ENCODE measurements at places on chromosomes 7 and 10. TPM values are rescaled to one million over a fixed set of nuclear protein-coding genes. Genes with fewer than 3 reads are reported as not detected.

Gene CHCHD1
- total RNA-seq, result 54.0 TPM

Gene DIP2C
- 18.5 TPM for total RNA-seq

Gene LCOR
- 5.8 TPM for total RNA-seq

Gene NPSR1
- not detected for total RNA-seq

- DNase-seq, result no peak
Observed at GRCh38 chr7:115435178-115435577, 513.3 kb downstream of the MDFIC start.

GRCh38 chr10:32376097-32376496 is 29.1 kb upstream of the EPC1 start:
- no peak for DNase-seq

- no peak for DNase-seq
Observed at GRCh38 chr10:4661511-4662255, 164.3 kb upstream of the AKR1E2 start.

GRCh38 chr7:28705350-28705749 is 252.8 kb downstream of the TRIL start:
- no peak for DNase-seq

DNA sequence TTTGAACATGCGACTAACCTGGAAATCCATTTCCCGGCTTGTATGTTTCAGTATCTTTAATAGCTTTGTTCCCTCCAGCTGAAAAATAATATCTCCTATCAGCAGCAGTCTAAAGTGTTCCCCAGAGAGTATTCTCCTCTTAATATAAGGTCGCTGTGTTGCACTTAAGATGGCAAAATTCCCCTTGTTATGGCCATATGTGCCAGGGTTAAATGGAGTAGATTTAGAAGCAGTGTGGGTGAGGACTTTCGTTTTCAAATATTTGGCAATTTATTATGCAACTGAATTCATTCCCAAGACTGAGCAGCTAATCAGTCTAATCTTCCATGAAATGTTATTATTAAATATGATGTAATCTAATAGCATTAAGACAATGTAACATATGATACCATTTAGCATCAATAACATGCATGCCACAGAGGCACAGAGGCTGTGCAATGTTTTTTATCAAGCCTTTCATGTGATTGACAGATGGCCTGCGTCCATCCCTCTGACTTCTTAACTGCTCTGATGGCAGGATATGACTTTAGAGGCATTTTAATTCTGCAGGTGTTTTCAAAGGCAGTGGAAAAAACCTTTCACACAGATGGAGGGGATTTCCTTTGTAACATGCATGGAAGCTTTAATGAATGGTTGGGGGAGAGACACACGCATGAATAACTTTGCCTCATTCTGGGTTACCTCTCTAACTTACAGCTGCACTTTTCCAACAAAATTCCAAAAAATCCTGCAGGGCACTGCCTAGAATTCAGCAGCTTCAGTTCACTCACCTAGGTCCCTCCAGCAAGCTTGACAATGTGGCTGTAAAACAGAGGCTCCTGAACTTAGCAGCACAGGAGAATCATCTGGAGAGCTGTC is 55.1 kb upstream of the ZPBP start:
- no peak for DNase-seq

- no peak for DNase-seq
Observed at GRCh38 chr7:128056901-128057300, 25.7 kb upstream of the LRRC4 start.

- DNase-seq, result no peak
Observed at GRCh38 chr10:63165249-63165648, 32.1 kb downstream of the NRBF2 start.

GRCh38 chr7:65219623-65220022 is 154.0 kb upstream of the ZNF92 start:
- no peak for DNase-seq

DNA sequence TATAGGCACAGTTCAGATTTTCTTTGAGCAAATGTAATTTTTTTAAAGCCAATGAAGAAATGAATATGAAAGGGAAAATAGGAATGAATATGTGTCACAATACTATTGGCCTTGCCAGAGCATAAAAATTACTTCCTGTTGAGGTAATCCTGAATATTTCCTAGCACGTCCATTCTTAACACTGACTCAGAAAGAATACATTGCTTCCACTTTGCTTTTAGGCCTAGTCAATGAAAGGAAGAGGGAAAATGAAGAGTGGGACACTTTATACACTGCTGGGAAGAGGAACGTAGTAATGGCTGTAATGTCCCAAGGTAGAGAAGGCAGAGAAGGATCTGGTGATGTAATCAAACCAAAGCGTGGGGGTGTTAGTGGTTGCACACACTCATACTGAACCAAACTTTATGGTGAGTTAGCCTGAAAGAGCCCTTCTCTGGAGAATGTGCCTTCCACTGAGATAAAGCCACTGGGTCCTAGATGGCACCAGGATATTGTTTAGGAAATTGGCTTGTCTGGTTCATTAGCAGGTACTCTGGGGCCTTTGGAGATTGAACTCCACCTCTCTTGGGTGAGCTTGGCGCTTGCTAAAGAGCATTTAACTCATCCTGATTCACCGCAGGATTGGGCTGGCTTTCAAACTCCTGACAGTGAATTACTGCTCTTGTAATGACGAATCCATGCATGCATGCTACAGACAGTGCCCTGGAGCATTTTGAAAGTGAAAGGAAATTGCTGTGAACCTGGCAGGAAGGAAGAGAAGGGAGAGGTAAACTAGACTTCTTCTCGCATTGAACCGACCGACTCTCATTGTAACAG is 254.9 kb downstream of the KIAA1217 start:
- peak; percentile 83 for DNase-seq

GRCh38 chr10:8063128-8063908 is 8.8 kb downstream of the GATA3 start:
- DNase-seq, result no peak

GRCh38 chr10:79585870-79586527 is 24.7 kb upstream of the SFTPA1 start:
- DNase-seq, result no peak

DNA sequence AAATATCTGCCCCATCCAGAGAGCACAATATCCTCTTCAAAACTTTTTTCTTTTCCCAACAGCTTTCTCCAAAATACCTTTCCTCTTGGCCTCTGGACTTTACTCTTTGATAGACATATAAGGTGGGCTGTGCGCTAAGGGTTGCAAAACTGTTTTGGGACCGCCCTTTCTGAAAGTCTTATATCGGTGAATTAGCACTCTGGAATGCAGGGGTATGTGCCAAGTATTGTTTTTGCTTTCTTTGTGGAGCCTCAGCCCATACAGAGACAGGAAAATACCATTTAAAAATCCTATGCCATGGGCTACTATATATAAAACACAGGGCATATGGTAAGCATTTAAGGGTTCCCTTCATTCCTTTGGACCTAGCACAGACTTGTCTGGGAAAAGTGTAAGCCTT is 37.7 kb downstream of the PPP1R17 start:
- no peak for DNase-seq

DNA sequence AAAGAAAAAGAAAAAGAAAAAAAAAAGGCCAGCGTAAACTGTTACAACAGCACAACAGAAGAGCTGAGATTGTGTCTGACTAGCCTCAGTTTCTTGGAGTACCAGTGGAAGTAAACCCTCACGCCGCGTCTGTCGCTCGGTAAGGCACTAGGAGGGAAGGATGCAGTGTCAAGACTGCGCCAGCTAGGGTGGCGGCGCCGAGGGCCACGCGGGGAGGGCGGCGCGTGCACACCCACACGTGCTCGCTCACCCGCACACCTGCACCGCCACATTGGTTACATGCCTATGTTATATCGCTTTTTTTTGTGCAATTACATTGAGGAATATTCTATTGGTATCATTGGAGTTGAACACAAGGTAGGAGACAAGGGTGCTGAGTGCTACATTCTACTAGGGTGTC is 48.2 kb downstream of the CLEC2L start:
- no peak for DNase-seq

DNA sequence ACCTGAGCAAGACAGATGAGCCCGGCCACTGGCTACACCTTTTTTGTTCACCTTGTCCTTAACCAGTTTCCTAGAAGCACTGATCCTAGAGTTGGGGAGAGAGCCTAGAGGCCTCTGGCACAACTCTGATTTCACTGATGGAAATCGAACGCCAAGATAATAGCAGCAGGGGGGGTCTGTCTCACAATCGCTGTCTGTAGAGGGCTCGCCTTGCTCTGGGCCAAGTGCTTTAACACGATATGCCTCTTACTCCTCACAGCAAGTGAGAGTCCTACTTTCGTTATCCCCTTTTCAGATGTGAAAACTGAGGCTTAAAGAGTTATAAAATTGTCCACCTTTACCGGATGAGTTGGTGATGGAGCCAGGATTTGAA is 472 bp downstream of the RASSF4 start:
- DNase-seq, result no peak

DNA sequence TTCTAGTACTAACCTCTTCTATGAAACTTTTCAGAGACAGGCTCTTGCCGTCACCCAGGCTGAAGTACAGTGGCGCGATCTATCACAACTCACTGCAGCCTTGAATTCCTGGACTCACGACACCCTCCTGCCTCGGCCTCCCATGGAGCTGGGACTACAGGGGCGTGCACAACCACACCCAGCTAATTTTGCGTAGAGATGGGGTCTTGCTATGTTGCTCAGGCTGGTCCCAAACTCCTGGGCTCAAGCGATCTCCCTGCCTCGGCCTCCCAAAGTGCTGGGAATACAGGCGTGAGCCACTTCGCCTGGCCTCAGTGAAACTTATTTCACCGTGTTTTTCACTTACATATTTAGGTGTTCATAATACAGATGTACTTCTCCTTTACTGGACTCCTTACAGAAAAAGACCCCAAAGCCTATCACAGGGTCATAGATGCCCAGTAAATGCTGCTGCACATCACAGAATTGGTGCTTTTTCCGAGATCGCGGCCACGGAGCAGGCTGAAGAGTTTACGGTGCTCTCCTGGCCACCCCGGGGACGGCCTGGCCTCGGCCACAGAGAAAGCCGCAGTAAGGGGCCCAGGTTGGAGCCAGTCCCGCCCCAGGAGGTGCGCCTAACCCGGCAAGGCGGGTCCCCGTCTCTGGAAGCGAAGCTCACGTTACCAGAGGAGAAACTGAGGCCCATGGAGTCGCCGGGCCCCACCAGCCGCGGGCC is 595 bp downstream of the TBL2 start:
- DNase-seq, result peak; percentile 20

DNA sequence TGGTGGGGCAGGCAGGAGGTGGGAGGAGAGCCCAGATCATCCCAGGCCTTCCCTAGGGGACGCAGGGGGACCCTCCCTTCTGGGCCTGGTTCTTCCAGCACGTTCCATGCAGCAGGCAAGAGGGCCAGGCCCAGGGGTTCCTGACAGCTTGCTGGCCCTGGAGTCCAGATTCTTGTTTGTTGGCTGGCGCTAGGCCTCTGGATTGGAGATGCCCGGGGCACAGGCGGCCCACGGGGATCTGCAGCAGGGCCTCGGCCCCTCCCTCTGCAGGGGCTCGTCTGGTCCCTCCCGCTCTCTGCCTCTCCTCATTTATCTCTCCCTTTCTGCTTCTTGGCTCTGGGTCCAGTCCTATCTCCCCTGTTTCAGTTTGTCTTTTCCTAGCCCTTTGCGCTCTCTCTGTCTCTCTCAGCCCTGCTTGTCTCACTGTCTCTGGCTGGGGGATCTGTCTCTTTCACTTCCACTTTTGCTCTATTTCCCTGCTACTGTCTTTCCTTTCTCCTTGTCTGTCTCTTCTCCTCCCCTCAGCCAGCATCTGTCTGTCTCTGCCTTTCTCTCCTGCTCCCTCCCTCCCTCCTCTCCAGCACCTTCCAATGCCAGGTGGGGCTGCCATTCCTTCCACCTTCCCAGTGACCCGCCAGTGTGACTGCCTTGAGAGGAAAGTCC is 1.1 kb upstream of the AQP1 start:
- DNase-seq, result no peak

DNA sequence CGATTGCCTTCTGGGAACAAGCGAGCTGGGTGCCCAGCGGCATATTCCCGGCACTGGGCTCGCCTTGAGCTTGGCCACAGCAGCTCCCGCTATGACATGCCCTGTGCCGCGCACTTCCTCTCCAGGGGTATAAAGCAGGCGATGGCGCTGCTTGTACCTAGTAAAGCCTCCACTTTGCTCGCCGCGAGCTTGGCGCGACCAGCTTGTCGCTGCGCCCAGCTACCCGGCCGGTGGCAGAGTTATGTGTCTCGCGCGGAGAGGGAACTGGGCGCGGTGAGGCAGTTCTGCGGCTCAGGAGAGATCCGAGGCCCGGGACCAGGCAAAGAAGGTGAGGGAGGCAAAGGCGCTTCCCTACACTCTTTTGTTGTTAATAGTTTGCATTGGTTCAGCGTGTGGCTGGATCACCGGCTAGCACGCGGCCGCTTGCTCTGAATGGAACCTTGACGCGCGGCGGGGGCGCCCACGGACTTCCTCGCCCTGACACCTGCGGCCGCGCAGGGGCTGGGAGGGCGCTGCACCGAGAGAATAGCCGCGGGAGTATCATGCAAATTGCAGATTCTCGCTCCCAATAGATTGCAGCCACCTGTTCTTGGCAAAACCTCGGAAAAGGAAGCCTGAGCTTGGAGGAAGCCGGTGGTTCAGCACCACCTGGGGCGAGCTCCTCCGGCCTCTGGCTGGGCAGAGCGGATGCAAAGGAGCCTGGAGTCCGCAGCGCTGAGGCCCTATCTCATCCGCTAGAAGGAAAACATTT is 3.0 kb upstream of the BUB3 start:
- DNase-seq, result no peak

- DNase-seq, result peak; percentile 62
Observed at GRCh38 chr10:29254123-29255046, 34.5 kb upstream of the LYZL1 start.

DNA sequence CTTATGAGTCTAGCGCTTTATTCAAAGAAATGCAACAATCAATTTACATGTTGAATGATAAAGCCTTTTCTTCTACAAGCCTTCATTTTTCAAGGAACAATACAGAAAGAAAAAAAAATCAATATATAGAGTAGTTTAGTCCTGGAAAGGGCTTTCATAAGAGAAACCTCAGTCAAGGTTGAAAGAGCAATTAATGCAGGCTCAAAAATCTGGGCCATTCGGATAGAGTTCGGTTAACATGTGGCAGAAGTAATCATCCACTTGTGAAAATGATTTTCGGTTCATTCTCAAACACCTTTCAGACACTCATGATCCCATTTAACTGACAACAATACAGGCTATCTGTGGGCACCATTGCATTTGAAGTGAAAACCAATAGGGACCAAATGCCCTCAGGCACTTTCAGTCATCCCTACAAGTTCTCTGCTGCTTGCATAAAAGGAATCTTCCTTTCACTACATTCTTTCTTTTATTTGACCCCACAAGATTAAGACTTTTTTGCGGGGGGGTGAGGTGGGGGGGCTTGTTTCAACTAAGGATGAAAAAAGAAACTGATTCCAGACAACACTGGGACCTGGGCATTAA is 177.9 kb downstream of the RNF133 start:
- no peak for DNase-seq

Data from Caki2 (cell line).